Left cardiac atrium (tissue), 4 donors: ENCODE measurements at places on chromosomes 16 and 17.

DNA sequence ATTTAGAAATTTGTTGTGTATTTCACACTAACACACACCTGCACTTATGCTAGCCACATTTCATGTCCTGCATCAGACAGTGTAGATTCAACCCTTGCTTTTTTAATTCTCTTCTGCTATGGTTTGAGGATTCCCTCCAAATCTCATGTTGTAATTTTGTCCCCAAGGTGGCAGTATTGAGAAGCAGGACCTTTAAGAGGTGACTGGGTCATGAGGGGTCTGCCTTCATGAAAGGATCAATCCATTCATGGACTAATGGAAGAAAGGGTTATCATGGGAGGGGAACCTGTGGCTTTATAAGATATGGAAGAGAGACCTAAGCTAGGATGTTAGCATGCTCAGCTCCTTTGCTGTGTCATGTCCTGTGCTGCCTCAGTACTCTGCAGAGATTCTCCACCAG is 1032.2 kb downstream of the CDH11 start:
- no peak for DNase-seq

GRCh38 chr17:29568331-29569244 is at the start of gene TP53I13:
TP53I13 (plus strand) TSS chr17:29568701; CDS start chr17:29568759, 58 bp downstream.
- peak; percentile 91 for DNase-seq

DNA sequence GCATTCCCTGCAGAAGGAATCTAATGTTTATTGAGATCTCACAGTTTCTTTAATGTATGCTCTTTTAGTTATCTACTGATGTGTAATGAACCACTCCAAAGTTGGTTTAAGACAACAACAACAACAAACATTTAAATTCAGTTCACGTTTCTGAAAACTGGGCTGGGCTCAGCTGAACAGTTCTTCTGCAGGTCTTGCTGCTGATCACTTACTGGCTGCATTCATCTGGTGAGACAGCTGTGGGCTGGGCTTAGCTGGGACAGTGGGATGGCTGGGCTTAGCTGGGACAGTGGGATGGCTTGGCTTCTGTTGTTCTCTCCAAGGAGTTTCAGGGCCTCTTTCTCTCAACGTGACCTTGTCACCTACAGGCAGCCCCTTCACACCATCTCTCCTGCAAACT is 544.3 kb upstream of the CDH5 start:
- DNase-seq = no peak

- DNase-seq = no peak
These were observed 932 bp upstream of the MYBBP1A start for GRCh38 chr17:4555873-4556759.

- DNase-seq = peak; percentile 62
These were observed 22.3 kb upstream of the ZFPM1 start for GRCh38 chr16:88430524-88431446.

DNA sequence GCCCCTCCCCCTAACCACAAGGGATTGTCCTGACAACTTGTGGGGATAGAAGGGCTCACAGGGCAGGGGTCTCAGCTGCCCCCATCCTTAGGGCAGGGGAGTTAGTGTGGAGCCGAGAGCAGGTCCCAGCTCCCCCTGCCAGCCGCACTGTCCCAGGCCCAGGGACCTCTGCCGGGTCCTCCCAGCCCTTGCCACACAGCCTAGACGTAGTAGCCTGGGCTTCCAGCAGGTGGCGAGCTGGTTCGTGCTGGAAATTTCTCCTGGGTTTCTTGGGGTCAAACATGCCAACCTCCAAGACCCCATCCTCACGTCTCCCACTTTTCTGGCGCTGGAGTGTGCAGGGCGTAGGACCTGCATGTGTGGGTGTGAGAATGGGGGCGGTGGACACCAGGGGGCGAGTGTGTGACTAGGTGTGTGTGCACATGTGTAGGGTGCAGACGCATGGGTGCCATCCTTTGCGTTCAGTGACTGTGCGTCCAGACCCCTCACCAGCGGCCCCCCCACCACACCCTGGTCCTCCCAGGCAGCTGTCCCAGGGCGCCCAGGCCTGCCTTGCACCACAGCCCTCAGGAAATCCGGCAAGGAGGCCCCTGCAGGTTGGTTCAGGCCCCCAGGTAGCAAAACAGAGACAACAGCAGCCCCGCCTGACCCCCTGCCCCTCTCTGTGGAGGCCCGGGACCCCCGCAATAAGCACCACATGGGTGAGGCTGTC is 29.5 kb downstream of the SBK1 start:
- DNase-seq = no peak

- DNase-seq = no peak
These were observed 122.4 kb upstream of the NUDT7 start for GRCh38 chr16:77599793-77600415.

DNA sequence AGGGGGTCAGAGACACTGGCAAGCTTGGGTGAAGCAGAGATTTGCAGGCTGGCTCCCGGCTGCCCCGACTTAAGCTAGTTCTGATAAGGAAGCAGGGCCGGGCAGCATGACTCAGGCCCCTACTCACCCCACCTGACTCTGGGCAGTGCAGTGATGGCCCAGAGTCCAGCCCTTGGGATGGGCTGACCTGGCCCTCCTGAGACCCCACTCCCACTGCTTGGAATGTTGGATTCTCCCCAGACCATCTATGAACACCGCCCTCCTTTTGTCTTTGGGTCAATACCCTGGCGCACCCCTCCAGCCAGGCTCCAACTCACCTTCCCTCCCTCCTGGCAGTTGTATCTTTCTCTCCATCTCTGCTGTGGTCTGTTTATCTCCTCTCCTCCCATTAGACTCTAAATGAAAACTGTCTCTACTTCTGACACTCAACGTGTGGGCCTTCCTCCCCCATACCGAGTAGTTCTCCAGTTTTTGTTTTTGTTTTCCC is 21.0 kb downstream of the LGALS3BP start:
- no peak for DNase-seq

DNA sequence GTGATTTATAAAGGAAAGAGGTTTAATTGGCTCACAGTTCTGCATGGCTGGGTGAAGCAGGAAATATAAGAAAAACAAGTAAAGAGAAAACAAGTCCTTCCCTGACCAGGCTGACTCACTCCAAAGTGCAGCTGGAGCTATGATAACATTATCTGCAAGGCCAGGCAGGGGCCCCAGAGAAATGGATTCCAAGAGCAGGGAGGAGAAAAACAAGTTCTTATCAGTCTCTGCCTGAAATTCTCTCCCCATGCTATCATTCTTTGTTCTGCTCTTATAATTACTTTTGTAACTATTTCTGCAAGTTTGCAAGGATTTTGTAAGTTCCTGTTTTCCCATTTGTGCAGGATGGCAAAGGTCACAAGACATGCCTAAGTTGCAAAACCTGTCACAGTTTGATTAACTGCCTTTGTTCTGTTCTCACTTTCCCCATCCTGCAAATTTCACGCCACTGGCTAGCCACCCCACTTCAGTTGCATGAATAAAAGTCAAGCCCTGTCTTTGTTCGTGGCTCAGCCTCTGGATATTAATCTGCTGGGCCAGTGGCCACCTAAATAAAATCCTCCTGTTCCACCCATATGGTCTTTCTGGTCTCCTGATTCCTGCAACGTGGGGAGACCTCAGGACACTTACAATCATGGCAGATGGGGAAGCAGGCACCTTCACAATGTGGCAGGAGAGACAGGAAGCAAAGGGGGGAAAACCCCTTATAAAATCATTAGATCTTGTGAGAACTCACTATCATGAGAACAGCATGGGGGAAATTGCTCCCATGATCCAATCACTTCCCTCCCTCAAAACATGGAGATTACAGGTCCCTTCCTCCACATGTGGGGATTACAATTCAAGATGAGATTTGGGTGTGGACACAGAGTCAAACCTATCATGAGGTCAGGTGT is 13.1 kb downstream of the ABCA9 start:
- peak; percentile 73 for DNase-seq

DNA sequence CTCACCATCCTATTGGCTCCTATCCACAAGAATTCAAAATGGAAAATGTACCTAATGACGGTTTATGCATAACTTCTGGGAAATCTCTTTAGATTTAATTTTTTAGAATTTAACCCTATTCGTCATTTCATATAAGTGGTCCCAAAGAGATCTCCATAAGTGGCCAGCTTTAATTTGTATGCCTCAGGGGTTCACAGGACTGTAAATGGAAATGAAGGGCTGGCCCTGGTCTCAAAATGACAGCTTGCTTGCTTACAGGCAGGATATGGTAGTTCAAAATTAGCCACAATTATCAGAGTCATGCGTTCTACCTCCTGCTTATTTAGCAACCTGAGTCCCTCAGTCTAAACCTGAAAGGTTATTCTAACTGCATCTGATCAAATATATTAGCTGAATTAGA is 6.6 kb upstream of the NACA2 start:
- DNase-seq = no peak

GRCh38 chr17:59373882-59374495 is 42.5 kb downstream of the YPEL2 start:
- DNase-seq = no peak

DNA sequence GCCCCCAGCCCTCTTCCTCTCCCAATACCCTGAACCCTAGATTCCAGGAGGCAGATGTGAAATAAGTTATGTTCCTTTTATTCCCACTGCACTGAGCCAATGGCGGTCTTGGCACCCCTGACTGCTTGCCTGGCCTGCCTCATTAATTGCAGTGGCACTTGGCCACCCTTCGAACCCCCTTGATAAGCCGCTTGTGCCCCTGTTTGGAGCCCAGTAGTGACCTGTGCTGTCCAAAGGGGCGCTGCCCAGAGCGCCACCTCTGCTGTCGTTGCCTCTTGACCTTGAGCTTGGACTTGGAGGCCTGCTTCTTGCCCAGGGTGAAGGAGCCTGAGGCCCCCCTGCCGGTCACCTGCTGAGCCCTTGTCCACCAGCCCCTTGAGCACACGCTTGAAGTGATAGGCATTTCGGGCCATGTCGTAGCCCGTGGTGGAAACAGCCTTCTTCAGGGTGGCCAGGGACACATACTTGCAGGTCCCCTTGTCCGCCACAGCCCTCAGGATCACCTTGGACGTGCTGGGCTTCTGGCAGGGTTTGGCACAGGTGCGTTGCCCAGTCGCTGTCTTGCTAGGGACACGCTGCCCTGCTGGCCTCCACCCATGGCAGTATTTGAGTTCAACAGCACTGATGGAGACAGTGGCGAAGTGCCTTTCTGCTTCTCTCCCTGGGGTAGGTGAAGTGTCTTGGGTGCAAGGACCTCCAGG is 5.7 kb downstream of the SGCA start:
- no peak for DNase-seq

- DNase-seq = peak; percentile 53
These were observed 7.9 kb downstream of the PLLP start for GRCh38 chr16:57276596-57276995.

GRCh38 chr16:11187522-11188023 is 68.4 kb downstream of the SOCS1 start:
- no peak for DNase-seq

GRCh38 chr17:58083491-58084316 is 485 bp downstream of the DYNLL2 start:
- DNase-seq = peak; percentile 84

GRCh38 chr17:39755554-39756379 is 18.0 kb downstream of the GRB7 start:
- no peak for DNase-seq

- peak; percentile 66 for DNase-seq
These were observed 19.7 kb downstream of the GOSR2 start for GRCh38 chr17:46942441-46943217.

DNA sequence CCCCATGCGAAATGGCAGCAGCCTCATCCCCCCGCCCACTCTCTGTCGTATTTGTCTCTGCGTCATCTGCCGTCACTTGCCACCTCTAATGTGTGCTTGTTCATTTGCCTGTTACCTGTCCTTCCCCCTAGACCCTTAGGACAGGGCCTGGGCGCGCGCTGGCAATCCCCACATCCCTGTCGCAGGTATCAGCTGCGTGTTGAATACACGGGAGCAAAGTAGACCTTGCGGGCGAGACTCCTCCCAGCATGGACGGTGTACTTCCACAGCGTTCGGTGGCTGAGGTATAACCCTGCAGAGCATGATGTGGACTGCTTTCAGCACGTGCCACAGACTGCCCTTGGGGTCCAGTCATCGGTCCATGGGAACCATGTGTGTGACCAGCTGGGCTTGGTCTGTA is 170.1 kb upstream of the CHMP6 start:
- DNase-seq = no peak

DNA sequence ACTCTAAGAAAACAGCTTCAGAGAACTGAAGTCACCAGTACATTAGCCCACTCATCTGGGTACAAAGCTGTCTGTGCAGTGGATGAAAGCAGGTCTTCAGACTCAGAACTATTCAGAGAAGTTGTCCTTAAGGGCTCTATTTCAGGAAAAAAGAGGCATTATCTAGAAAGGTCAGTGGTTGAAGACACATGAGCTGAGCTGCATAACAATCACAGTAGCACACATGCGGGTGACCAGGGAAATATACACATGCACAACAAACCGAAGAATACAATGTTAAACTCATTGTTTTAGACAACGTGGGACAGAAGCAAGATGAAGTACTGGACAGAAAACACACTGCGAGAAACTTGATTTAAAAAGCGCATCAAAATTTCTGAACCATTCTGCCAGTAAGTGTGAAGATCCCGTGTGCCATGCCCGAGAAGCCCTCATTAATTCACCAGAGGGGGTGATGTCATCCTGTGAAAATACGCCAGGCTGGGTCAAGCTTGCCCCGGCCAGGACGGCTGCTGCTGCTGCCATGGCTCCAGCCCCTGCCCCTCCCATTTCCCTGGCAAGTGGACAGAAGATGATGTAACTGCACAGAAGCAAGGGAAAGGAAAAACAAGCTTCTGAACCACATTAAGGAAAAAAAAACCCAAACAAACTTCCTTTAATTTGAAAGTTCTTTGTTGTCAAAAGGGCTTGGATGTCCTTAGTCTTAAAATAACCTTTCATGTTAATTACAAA is 10.1 kb downstream of the DYNC1LI2 start:
- DNase-seq = peak; percentile 91

GRCh38 chr16:27452569-27453493 is 50.9 kb downstream of the IL21R start:
- no peak for DNase-seq

GRCh38 chr17:42979511-42980273 is at the start of gene PTGES3L:
PTGES3L (minus strand) TSS chr17:42980080; CDS start chr17:42980053, 27 bp downstream.
- DNase-seq = peak; percentile 65

GRCh38 chr17:49993423-49994060 is 1.5 kb downstream of the DLX3 start:
- no peak for DNase-seq

DNA sequence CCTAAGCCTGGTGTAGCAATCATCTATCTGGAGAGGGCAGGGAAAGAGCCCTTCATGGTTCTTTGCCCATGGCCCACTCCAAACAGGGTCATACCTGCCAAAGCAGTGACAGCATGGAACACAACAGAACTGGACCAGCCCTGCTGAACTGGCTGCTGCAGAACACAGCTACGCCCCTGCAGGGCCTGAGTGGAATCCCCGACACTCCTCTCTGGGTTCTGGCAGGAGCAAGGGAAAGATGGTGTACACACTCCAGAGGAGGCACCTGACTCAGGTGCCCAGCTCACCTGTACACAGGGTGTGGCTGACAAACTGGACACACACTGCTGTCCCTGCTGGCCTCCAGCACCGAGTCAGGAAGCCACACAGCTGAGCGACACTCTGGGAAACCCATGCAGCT is 19.8 kb downstream of the MIEF2 start:
- no peak for DNase-seq

DNA sequence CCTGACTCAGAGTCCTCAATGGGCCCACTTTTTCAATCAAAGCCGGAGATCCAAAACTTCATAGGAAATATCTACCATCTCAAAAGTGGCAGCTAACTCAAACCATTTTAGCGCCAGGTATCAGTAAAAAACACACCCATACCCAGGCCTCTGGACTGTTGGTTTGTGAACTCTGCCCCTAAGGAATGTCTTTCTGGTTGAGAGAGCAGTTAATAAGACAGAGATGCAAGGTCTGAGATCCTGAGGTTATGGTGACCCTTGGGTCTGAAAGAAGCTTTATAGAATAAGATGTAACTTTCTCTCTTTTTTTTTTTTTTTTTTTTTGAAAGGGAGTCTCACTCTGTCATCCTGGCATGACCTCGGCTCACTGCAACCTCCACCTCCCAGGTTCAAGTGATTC is 350.5 kb downstream of the SOX9 start:
- no peak for DNase-seq
